ENCODE measurements at places on chromosomes 11 and 22.

- DNase-seq = no peak
Observed at GRCh38 chr22:50674130-50674500, 1.5 kb downstream of the SHANK3 start.

GRCh38 chr11:10606536-10607208 lies 38.2 kb upstream of the LYVE1 start:
- no peak for DNase-seq

- DNase-seq = no peak
Observed at GRCh38 chr11:128927108-128927461, 15.6 kb downstream of the TP53AIP1 start.

- no peak for DNase-seq
Observed at GRCh38 chr11:44437122-44437521, 127.2 kb upstream of the ALX4 start.

DNA sequence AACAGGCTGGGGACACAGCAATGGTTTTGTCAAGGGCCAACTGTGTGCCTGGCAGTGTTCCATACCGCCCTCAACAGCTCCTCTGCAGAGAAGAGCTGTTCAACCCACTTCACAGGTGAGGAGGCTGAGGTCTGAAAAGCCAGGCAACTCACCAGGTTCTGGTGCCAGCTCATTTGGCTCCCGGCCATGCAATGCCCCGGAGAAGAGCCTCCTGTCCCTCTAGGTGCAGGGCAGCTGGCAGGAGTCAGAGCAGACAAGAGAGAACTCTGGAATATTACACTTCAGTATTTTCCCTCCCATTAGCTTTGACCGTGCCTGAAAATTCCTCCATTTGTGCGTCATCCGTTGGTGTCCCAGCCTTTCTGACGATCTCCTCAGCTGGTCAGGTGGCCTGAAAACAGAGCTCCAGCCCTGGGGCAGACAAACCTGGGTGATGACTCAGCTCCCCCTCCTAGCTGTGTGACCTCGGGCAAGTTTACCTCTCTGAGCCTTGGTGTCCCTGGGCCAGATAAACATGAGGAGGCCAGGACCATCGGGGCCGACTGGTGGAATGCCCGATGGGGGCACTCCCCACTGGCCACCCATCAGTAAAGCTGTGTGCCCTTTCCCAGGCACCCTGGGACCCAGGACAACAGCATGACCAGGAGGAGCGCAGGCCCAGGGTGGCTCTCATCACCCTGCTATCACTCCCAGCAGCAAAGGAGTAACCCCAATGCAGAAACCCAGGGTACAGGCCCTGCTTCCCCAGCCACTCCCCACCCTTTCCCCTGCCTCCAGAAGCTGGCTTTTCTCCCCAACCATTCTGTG lies 9.6 kb upstream of the C1QTNF6 start:
- DNase-seq = no peak

DNA sequence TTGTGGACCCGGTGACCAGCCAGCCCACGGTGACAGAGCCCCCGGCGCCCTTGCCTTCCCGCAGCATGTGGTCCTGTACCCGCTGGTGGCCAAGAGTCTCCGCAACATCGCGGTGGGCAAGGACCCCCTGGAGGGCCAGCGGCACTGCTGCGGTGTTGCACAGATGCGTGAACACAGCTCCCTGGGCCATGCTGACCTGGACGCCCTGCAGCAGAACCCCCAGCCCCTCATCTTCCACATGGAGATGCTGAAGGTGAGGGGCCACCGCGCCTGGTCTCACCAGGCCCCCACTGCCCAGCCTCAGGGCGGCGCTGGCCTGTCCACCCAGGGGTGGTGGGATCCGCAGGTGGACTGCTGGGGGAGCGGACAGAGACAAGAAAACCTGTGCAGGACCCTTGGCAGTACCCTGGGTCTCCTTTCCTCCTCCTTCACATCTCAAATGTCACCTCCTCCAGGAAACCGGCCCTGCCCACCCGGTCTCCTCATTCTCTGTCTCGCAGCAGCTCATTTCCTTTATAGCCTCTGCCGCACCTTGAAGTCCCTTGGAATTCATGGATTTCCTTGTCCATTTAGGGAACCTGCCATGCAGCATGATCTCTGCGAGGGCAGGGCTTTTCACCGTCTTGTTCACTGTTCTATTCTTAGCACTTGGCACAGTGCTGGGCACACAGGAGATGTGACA lies 6.5 kb downstream of the AIP start:
- DNase-seq = no peak

DNA sequence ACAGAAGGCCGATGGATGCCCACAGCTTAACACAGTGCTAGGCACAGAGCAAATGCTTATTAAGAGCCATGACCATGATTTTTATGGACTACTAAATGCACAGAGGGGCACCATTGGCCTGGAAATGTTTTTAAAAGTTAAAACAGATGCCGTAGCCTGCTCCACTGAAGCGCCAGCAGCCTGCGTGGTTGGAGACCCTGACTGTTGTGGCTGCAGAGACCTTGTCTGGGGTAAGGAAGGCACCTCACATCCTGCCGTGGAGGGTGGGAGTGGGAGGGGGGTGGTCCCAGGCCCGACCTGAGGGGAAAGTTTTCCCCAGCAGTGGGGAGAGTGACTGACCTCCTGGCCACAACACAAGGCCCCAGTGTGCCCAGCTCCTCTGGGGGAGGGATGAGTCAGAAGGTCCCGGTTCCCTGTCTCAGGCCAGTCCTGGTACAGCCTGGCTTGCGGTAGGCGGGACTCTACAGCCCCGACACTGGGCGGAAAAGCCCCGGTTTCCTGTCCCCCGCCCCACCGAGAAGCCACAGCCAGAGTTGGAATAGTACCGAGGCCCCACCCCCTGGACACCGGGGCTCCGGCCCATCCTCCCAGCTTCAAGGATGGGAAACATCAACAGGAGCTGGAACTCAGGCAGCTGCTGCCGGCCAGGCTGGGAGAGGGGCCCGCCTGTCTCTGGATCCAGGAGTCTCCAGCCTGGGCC lies 7.0 kb downstream of the CHST1 start:
- DNase-seq = no peak

GRCh38 chr22:46350121-46350520 lies 14.6 kb downstream of the TRMU start:
- no peak for DNase-seq

DNA sequence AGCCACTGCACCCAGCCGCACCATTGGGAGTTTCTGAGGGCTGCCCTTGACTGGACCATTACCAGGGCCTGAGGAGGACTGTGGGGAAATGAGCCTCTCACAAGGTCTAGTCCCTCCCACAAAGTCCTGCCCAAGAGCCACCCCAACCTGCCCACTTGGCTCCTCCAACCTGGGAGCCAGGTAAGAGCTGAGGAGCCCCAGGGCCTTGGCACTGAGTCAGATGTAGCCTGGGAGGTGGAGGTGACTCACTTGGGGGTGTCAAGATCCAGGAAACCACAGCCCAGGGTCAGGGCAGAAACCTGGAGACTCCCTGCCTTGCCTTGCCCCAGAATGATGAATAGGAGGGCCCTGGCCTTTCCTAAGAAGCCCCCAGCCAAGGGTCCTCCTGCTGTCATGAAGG lies 25.8 kb upstream of the P2RY2 start:
- no peak for DNase-seq

GRCh38 chr11:67983951-67984350 lies 19.9 kb downstream of the UNC93B1 start:
- DNase-seq = no peak

DNA sequence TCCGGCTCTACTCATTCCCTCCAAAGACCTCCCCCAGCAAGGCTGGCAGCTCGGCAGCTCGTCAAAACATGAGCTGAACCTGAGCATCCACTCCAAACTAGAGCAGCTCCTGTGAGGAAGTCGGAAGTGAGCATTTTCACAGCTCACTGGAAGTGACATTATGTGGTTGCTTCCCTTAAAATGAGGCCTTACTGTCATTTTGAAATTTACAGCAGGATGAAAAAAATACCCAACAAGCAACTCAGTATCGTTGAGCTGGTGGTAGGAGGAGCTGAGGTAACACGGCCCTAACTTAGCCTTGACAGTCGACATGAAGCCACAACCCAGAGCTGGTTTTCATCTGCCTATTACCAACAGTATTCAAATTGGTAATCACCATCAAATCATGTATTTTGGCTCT lies 38.0 kb upstream of the ARFGAP3 start:
- DNase-seq = no peak

DNA sequence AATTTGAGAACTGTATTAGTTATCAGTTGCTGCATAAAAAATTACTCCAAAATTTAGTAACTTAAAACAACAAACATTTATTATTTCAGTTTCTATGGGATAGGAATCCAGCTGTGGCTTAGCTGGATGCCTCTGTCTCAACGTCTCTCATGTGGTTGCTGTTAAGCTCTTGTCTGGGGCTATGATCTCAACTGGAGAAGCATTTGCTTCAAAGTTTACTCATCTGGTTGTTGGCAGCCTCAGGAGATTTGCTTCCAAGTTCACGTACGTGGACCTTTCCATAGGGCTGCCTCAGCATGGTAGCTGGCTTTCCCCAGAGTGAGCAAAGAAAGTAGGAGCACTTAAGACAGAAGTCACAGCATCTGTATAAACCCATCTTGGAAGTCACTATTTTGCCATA lies 144.9 kb upstream of the SESN3 start:
- DNase-seq = no peak

DNA sequence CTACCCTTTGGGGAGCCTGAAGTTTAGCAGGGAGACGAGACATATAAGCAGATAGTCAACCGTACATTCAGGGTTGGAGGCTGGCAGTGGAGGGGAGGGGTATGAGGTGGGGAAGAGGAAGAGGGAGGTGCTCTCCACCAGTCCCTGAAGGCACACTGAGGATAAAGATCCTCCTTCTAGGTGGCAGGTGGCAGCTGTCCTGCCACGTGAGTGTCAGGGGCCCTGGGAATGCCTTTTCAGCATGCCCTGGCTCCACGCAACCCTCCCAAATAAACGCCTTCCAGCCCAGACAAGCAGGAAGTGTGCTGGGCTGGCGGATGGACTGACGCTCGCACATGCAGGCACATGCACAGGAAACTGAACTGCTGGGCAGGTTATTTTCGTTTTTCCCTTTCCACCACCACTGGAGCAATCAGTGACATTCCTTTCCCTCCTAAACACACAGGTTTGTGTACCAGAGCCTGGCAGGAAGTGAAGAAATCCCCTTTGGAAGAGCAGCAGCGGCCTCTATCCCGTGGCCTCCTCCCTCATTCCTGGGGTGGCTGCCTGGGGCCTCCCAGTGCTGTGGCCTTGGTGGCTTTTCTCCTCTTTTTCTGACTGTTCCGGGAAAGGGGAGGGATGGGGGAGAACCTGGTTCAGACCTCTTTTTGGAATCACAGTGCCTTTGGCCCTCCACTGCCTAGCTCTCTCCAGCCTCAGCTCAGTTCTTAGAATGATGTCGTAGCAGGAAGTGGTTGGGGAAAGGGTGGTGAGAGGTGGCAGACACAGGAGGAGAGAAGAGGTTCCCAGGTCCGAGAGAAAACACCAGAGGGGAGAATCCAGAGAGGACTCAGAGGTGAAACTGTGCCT lies 157.0 kb upstream of the TIMP3 start:
- no peak for DNase-seq

GRCh38 chr11:92711926-92712325 lies 257.5 kb upstream of the MTNR1B start:
- no peak for DNase-seq

DNA sequence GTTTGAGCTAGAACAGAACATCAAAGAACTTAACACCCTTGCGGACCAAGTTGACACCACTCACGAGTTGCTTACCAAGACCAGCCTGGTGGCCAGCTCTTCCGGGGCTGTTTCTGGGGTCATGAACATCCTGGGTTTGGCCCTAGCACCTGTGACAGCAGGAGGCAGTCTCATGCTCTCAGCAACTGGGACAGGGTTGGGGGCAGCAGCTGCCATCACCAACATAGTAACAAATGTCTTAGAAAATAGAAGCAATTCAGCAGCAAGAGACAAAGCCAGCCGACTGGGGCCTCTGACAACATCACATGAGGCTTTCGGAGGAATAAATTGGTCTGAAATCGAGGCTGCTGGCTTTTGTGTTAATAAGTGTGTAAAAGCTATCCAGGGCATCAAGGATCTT lies 8.7 kb downstream of the APOL5 start:
- DNase-seq = no peak

GRCh38 chr11:124108156-124108555 lies 7.1 kb upstream of the VWA5A start:
- DNase-seq = no peak

DNA sequence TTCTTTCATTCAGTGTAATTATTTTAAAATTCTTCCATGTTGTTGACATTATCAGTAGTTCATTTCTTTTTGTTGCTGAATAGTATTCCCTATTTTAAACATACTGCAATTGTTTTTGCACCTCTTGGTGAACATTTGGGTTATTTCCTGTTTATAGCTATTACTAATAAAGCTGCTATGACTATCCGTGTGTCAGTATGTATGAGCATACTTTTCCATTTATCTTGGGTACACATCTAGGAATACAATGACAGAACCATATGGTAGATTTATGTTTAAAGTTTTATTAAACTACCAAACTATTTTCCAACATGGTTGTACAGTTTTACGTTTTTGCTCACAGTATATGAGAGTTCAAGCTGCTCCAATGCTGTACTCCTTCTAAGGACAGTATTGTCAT lies 22.0 kb upstream of the FIBIN start:
- DNase-seq = no peak

DNA sequence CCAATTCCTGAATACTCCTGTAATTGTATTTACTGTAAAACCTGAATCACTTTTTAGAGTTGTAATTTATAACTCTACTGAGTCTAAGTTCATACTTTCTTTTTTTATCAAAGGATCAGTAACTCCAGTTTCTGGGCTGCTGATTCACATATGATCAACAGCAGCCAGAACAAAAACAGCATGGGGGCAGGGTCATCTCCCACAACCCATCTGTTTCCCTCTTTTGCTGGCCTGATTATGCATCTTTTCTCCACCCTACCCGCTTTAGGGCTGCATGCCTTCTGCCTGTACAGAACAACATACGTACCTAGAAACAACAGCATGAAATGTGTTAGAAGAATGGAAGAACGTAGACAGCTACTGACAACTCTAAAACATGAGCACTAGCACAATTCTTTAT lies 76.0 kb downstream of the MRTFA start:
- DNase-seq = no peak

GRCh38 chr11:128704517-128704916 lies 10.6 kb downstream of the FLI1 start:
- no peak for DNase-seq

- DNase-seq = no peak
Observed at GRCh38 chr11:126336671-126337101, 18.8 kb upstream of the ST3GAL4 start.

GRCh38 chr11:59112494-59112893 lies 5.5 kb downstream of the FAM111B start:
- no peak for DNase-seq

DNA sequence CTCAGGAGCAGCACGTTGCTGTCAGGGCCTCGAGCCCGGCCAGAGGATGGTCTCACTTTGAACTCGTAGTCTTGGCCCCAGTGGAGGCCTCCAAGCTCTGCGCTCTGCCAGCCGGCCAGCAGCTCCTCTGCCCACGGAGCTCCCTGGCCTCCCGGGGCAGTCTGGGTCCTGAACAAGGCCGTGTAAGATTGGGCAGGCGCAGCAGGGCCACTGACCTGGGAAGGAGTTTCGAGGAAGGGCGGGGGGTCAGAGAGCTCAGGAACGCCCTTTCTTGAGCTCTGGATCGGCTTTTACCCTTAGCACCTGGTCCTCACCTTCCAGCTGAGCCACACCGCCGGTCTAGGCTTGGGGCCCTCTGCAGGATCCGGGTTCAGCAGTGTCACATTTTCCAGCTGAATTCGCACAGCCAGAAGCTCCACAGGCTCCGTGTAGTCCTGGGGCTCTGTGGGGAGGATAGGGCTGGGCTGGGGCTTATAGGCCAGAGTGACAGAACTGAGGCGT lies 2.1 kb downstream of the ROBO4 start:
- no peak for DNase-seq

- no peak for DNase-seq
Observed at GRCh38 chr11:11477695-11478420, 124.8 kb upstream of the CSNK2A3 start.

GRCh38 chr11:91653079-91653754 lies 571.4 kb upstream of the FAT3 start:
- DNase-seq = no peak
